ENCODE measurements at places on chromosomes 2 and 18.
A peak's percentile ranks its signal among the peaks of the same experiment; 100 is the strongest.

GRCh38 chr2:142598846-142599245 is 278.6 kb upstream of the KYNU start:
- DNase-seq: no peak

DNA sequence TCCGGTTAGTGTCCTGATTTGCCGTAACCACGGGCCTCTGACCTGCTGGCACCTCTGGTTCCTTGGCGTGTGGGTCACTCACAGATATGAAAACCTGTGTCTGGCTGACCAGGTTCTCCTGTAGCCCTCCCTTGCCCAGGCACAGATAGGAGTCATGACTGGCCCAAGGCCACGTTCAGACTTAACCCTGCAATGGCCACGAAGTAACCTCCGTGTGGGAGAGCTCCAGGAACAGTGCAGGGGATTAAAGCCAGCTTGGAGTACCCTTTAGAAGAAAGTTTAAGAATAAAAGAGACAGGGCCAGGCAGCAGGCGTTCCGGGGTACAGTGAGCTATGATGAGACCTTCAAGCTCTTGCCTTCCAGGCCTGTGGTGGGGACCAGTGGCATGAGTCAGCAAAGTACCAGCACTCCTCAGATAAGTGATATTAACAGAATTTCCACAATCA is 25.5 kb downstream of the CENPO start:
- DNase-seq: no peak

DNA sequence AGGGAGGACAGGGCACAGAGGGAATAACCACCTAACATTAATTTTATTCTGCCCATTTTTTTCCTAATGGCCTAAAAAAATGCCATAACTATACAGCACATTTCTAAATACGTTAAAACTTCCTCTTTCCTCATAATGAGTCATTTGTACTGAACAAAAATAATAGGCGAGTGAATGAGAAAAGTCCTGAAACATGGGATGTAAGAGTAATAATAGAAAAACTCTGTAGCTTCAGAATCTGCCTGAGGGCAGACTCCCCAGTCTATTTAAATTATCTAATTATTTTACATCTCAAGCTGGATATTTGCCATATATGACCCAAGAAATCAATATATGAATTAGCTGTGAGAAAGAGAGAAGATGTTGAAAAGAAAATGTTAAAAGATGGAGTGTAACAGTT is 285.1 kb downstream of the TMX3 start:
- DNase-seq: no peak

GRCh38 chr2:29703336-29703735 is 218.1 kb downstream of the ALK start:
- no peak for DNase-seq

- DNase-seq: no peak
Measured at GRCh38 chr18:34847408-34847807, 137.3 kb downstream of the DTNA start.

GRCh38 chr2:98507891-98508708 is 63.4 kb downstream of the INPP4A start:
- DNase-seq: no peak

GRCh38 chr18:22101731-22102130 is 67.7 kb upstream of the GATA6 start:
- DNase-seq: no peak

- no peak for DNase-seq
Measured at GRCh38 chr2:78586316-78586715, 439.2 kb upstream of the REG3G start.

DNA sequence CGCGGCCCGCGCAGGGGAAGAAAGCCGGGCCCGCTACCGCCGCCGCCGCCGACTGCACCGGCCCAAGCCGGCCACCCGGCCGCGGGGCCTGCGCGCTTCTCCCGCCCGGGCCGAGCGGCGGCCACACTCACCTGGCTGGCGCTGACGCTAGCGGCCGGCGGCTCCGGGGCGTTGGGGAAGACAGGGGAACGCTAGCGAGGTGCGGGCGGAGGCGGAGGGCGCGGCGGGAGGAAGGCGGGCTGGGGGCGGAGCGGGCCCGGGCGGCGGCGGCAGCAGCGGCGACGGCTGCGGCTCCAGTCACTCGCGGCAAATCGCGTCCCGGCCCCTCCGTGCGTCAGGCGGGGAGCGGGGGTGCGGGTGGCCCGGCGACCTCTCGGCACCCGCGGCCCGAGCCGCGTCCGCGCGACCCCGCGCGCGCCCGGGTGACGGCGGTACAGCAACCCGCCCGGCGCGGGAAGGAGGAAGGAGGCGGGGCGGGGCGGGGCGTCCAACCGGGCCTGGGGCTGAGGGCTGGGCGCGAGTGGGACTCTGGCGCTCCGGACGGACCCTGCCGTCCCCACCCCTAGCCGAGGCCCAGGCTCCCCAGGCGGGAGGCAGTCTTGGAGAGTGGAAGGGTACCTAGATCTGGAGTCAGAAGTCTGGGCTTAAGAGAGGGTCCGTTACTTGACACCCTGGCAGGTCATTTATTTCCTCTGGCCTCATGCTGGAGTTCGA is at the start of gene SESTD1:
TSS of gene SESTD1 (minus strand) at position 465 of the 714 bp plus-strand sequence. CDS start 72,991 bp downstream, outside the sequence.
- DNase-seq: peak; percentile 55

DNA sequence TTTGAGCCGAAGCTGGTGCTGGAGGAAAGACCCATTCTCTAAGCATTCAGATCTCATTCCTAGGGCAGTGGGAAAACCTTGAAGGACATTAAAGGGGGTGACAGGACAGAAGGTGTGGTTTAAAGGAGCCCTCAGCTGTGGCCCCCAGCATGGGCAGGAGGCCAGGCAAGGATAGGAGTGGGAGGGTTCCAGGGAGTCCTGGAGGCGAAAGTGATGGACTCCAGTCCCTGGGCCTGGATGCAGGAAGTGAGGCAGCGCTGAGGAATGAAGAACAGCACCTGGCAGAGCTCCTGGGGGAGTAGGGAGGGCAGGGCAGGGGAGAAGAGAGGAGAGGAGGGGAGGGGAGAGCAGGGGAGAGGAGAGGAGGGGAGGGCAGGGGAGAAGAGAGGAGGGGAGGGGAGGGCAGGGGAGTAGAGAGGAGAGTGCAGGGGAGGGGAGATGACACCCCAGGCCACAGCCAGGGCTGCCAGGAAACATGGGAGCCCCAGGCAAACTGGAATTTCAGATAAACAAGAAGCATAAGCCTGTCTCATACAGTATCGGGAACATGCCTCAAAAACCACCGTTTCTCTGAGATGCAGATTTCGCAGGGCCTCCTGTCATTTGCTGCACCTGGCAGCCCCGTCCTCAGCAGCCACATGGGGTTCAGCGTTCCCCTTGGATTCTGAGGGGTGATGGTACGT is 5.7 kb downstream of the RAMP1 start:
- no peak for DNase-seq

GRCh38 chr18:3180325-3180724 is 39.4 kb downstream of the MYOM1 start:
- no peak for DNase-seq

DNA sequence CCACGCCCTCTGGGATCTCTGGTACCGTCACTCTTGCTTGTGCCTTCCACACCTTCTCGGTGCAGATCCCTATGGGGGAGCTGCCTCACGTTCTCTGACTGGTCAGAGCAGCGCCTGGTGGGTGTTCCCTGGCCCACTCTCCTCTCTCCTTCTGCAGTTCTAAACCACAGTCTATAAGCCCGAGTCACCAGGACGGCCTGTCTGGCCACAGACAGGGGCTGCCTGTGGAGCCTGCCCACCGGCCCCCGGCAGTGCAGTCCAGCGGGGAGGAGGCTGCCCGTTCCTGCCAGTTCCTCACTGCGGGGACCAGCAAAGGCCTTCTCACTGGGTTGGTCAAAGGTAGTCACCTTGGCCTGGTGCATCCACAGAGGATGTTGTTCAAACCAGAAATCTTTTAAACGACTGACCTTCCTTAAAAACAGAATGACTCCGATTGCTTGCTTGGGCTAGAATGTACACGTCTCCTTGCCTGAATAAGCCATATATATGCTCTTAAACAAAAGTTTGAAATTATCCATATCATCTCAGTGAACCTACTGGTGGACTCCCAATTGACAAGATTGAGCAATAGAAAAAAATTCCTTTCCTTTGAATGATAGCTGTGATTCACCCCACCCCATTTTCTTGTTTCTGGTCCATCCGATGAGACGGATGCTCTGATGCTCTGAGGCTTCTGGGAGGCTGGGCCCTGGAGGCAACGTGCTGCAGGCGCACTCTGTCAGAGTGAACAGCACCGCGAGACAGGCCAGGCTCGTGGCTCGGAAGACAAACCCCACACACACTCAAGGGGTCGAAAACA is 61.2 kb downstream of the RALBP1 start:
- no peak for DNase-seq

GRCh38 chr2:237065071-237065377 is 20.7 kb upstream of the COPS8 start:
- DNase-seq: no peak

DNA sequence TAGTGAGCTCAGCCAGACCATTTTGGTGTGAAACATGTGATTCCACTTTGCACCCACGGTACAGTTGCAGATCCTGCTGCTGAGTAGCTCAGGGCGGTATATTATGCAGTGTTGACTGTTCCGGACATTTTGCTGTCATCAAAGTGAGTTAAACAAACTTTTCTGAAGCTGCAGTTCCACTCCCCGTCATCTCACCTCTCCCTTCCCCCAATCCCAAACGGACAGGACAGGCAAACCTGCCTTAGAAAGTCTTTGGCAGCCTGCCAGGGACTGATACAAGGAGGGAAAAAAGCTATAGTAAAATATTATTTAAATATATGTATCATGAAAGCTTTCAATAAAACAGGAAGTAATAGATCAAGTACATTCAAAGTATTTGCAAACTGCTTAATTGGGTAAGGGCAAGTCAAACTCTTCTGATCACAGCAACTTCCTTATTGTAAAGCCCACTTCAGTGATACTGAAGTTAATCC is 35.5 kb upstream of the SP5 start:
- DNase-seq: no peak

- no peak for DNase-seq
Measured at GRCh38 chr2:34004936-34005335, 405.8 kb upstream of the FAM98A start.

- DNase-seq: no peak
Measured at GRCh38 chr2:9330612-9331270, 92.6 kb downstream of the ITGB1BP1 start.

DNA sequence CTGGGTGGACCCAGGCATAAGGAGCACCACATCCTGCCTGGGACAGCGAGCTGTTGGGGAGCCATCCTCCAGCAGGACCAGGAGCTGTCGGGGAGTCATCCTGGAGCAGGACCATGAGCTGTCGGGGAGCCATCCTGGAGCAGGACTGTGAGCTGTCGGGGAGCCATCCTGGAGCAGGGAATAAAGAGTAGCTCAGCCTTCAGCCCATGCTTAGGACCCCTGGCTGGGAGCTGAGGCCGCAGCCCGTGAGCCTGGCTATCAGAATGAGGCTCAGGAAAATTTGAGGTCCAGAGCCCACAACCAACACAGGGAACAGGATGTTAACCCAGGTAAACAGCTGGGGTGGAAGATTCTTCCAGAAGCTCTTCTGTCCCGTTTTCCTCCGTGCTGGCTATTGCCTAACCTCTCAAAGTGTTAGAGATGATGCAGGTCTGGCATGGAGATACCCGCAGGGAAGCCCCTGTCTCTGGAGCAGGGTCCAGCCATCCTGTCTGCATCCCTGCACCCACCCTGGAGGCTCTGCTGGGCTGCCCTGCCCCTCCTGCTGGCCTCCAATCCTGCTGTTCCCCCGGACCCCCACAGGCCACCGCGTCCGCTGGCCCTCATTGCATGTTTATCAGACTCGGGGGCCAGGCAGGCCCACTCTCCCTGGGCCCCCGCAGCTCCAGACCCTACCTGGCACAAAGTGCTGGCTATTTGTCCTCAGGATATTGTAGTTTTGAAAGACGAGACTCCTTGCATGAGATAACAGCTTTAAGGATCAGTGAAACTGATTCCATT is 243.5 kb upstream of the MYT1L start:
- no peak for DNase-seq

Data from immature natural killer cell (primary cell).